ENCODE measurements at places on chromosomes 2 and 18. TPM values are rescaled to one million over a fixed set of nuclear protein-coding genes. Genes with fewer than 3 reads are reported as not detected.
A peak's percentile ranks its signal among the peaks of the same experiment; 100 is the strongest.

GRCh38 chr2:160315337-160315736 lies 115.3 kb upstream of the ITGB6 start:
- H3K4me3 ChIP-seq, result no peak overlapping the region
- H3K27ac ChIP-seq, result no peak overlapping the region
- no peak for DNase-seq
- H3K36me3 ChIP-seq, result peaks cover 12% of the 10 kb centered on the region
- no peaks in the 10 kb centered on the region for H3K27me3 ChIP-seq

GRCh38 chr2:206984206-206984605 lies 44.9 kb downstream of the CPO start:
- H3K27me3 ChIP-seq, result no peaks in the 10 kb centered on the region
- H3K36me3 ChIP-seq, result no peaks in the 10 kb centered on the region
- H3K27ac ChIP-seq, result 0 out of 2 replicates have a peak overlapping the region, but pooled peaks have one; percentile 0
- peak; percentile 51 for DNase-seq

GRCh38 chr2:54770676-54771075 lies 47.2 kb downstream of the EML6 start:
- no peaks in the 10 kb centered on the region for H3K36me3 ChIP-seq
- peak overlapping the region; percentile 92 for H3K27ac ChIP-seq
- H3K4me3 ChIP-seq, result no peak overlapping the region

DNA sequence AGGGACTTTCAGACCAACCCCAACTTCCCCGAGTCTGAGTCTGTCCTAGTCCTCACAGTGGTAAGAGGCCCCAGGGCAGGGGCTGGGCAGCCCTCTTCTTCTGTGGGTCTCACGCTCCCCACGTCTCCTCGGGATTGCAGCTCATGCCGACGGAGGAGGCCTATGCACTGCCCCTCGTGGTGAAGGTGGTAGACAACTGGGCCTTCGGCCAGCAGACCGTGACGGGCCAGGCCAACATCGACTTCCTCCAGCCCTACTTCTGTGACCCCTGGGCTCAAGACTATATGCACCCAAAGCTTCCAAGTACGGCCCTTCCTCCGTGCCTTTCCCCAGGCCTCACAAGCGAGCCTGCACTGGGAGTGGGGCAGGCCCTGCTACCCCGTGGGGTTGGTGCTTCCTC lies 44.3 kb downstream of the LMAN2L start:
- no peak overlapping the region for H3K27ac ChIP-seq
- no peaks in the 10 kb centered on the region for H3K4me1 ChIP-seq
- no peaks in the 10 kb centered on the region for H3K36me3 ChIP-seq

Gene KCNS3
- total RNA-seq, result 7.9 TPM

Gene HTR2B
- total RNA-seq, result not detected

Gene EPAS1
- 77.0 TPM for total RNA-seq

Gene SPP2
- not detected for total RNA-seq

Gene RNF149
- total RNA-seq, result 47.3 TPM

- H3K4me1 ChIP-seq, result no peaks in the 10 kb centered on the region
- no peak overlapping the region for H3K4me3 ChIP-seq
- no peaks in the 10 kb centered on the region for H3K27me3 ChIP-seq
- DNase-seq, result no peak
- no peaks in the 10 kb centered on the region for H3K36me3 ChIP-seq
- no peak overlapping the region for H3K27ac ChIP-seq
These were observed 209.0 kb downstream of the PRKCE start for GRCh38 chr2:45860136-45861121.

- H3K27me3 ChIP-seq, result no peaks in the 10 kb centered on the region
- H3K4me3 ChIP-seq, result peak overlapping the region; percentile 47
- peaks cover 43% of the 10 kb centered on the region for H3K4me1 ChIP-seq
- DNase-seq, result no peak
- no peaks in the 10 kb centered on the region for H3K36me3 ChIP-seq
These were observed 3.6 kb downstream of the SH2D6 start for GRCh38 chr2:85422072-85422457.

DNA sequence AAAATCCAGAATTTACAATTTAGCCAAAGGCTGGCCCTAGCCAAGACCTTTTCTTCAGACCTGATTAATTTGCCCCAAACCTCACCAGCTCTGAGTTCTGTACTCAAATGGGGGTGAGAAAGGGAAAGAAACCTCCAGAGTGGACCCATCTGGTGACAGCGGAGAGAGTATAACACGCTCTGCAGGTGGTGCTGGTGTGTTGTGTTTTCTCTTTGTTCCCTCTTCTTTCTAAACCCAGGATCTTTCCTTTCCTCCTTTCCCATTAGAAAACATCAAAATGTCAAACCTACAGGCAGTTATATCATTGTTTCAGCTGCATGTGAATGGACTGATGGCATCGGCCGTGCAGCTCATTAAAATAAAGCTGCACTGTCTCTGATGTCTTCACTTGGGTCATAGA lies 253.2 kb upstream of the SP5 start:
- no peak for DNase-seq
- H3K4me3 ChIP-seq, result no peak overlapping the region
- no peak overlapping the region for H3K27ac ChIP-seq
- H3K4me1 ChIP-seq, result peaks cover 5% of the 10 kb centered on the region
- no peaks in the 10 kb centered on the region for H3K27me3 ChIP-seq

DNA sequence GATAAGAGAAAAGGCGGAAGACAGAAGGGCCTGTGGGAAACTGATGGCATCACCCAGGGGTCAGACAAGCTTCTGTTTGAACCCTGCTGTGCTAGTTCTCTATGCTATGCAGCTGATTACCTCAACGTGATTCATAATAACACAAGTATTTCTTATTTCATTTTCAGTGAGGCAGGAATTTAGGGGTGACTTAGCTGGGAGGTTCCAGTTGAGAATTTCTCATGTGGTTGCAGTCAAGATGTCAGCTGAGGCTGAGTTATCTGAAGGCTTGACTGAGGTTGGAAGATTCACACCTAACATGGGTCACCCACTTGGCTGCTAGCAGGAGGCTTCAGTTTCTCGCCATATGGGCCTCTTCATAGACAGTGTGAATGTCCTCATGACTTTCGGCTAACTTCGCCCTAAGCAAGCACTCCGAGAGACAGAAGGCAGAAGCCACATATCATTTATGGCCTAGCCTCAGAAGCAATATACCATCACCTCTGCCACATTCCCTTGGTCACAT lies 34.0 kb upstream of the TMEM131 start:
- H3K36me3 ChIP-seq, result no peaks in the 10 kb centered on the region
- DNase-seq, result no peak
- H3K27ac ChIP-seq, result no peak overlapping the region
- H3K27me3 ChIP-seq, result no peaks in the 10 kb centered on the region

Gene APCDD1
- not detected for total RNA-seq

Gene EDAR
- total RNA-seq, result 0.04 TPM

- no peak for DNase-seq
- H3K27me3 ChIP-seq, result no peaks in the 10 kb centered on the region
- H3K4me1 ChIP-seq, result peaks cover 13% of the 10 kb centered on the region
These were observed 152.1 kb downstream of the NCKAP5 start for GRCh38 chr2:133416146-133416545.

DNA sequence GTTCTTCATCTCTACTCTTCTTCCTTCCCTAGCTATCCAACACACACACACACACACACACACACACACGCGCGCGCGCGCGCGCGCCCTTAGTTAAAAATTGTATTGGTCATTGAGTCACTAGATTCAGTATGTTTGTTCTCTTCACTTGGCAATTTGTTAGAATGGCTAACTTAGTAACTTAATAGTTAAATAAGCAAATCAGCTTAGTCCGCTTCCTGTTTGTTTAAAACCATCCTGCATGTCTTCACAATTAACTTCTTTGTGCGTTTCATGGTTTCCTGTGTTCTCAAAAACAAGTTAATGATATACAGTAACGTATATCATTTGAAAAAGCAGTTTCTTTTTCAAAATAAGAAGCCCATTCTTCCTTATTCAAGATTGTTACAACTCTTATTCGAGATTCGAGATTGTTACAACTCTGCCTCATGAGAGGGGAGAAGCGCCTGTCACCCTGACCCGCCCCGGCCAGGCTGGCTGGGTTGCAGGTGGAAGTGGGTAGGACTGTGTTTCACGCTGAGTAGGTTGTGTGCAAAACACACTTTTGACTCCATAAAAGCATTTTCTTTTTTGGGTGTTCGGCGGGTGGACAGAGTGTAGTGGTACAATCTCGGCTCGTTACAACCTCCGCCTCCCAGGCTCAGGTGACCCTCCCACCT lies 9.5 kb upstream of the CNNM3 start:
- no peak overlapping the region for H3K4me3 ChIP-seq
- no peaks in the 10 kb centered on the region for H3K27me3 ChIP-seq
- H3K4me1 ChIP-seq, result no peaks in the 10 kb centered on the region
- DNase-seq, result no peak
- no peak overlapping the region for H3K27ac ChIP-seq

DNA sequence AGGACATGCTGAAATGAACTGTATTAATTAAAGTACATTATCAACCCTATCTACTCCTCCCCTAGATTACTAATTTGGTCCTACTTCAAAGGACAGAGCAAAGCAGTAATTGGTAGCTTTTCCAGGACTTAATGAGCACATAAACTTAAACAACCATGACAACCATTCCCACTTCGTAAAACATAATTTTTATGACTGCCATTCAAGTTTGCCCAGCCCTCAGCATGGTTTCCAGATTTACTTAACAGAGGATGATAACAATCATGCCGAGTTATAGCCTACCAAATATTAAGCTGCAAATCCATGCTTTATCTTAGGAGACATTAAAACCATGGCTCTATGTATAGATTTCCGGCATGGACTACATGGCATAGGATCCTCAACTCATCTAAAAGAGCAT lies 401.1 kb upstream of the CHAC2 start:
- H3K27ac ChIP-seq, result no peak overlapping the region
- H3K27me3 ChIP-seq, result no peaks in the 10 kb centered on the region
- H3K4me1 ChIP-seq, result no peaks in the 10 kb centered on the region

- DNase-seq, result no peak
- peaks cover 30% of the 10 kb centered on the region for H3K27me3 ChIP-seq
- H3K36me3 ChIP-seq, result no peaks in the 10 kb centered on the region
- H3K4me1 ChIP-seq, result no peaks in the 10 kb centered on the region
These were observed 156.2 kb downstream of the DDX1 start for GRCh38 chr2:15747603-15748471.

Gene TSGA10
- 3.6 TPM for total RNA-seq

DNA sequence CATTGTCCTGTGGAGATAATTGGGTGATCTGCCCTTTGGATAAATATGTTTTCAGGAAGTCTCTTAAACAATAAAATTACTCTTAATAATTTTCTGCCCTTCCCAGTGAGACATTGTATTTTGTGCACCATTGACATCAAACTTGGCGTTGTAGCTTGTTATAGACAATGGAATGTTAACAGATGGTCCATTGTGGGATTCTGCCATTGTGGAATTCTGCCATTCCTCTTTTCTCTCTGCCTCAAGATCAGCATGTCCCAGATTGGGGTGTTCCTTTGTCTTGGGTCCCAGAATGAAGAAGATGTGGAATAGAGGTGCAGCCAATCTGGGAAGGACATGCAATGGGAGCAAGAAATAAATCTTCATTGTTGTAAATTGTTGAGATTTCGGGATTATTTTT lies 15.1 kb upstream of the LDAH start:
- no peaks in the 10 kb centered on the region for H3K36me3 ChIP-seq
- no peaks in the 10 kb centered on the region for H3K4me1 ChIP-seq
- DNase-seq, result no peak
- peaks cover 23% of the 10 kb centered on the region for H3K27me3 ChIP-seq
- no peak overlapping the region for H3K27ac ChIP-seq

Gene POTEI
- total RNA-seq, result not detected

Gene OXER1
- not detected for total RNA-seq

GRCh38 chr2:17545680-17546613 lies 5.5 kb downstream of the VSNL1 start:
- no peaks in the 10 kb centered on the region for H3K4me1 ChIP-seq
- no peak overlapping the region for H3K4me3 ChIP-seq
- peaks cover 62% of the 10 kb centered on the region for H3K27me3 ChIP-seq
- no peaks in the 10 kb centered on the region for H3K36me3 ChIP-seq
- H3K27ac ChIP-seq, result no peak overlapping the region

Gene PID1
- 0.84 TPM for total RNA-seq

Gene UGT1A4
- not detected for total RNA-seq

- H3K27ac ChIP-seq, result no peak overlapping the region
- no peak for DNase-seq
- H3K4me1 ChIP-seq, result peaks cover 24% of the 10 kb centered on the region
- H3K27me3 ChIP-seq, result no peaks in the 10 kb centered on the region
- H3K4me3 ChIP-seq, result no peak overlapping the region
These were observed 21.0 kb upstream of the SLC38A11 start for GRCh38 chr2:164976301-164976700.

Gene TCF23
- total RNA-seq, result not detected

DNA sequence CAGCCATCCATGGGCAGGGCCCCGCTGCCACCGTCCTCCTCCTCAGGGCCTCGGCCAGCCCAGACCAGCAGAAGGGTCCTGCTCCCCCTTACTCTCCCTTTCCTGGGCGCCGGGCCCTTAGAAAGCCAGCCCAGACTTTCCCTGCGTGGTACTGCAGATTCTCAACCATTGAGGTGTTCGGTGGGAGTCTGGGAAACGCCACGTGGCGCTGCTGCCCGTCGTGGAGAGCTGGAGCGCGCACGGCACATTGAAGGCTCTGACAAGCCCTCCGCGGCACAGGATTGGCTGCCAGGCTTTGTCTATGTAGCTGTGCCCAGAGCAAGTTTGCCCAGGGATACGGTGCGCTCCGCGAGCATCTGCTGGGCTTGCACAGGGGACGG lies 10.4 kb upstream of the KLHL30 start:
- no peak for DNase-seq
- H3K4me1 ChIP-seq, result no peaks in the 10 kb centered on the region
- no peak overlapping the region for H3K4me3 ChIP-seq
- H3K27ac ChIP-seq, result no peak overlapping the region
- H3K27me3 ChIP-seq, result no peaks in the 10 kb centered on the region

Gene HES6
- 19.6 TPM for total RNA-seq

GRCh38 chr2:199148076-199148845 lies 309.5 kb downstream of the SATB2 start:
- H3K27me3 ChIP-seq, result no peaks in the 10 kb centered on the region
- no peaks in the 10 kb centered on the region for H3K4me1 ChIP-seq
- peak; percentile 12 for DNase-seq
- H3K36me3 ChIP-seq, result no peaks in the 10 kb centered on the region
- no peak overlapping the region for H3K4me3 ChIP-seq

Gene LHCGR
- not detected for total RNA-seq

Gene HOXD11
- not detected for total RNA-seq

GRCh38 chr2:205086662-205087061 lies 541.4 kb downstream of the PARD3B start:
- no peaks in the 10 kb centered on the region for H3K27me3 ChIP-seq
- H3K4me3 ChIP-seq, result no peak overlapping the region
- H3K4me1 ChIP-seq, result no peaks in the 10 kb centered on the region

GRCh38 chr2:56077359-56077915 lies 106.4 kb upstream of the CCDC85A start:
- H3K36me3 ChIP-seq, result no peaks in the 10 kb centered on the region
- H3K27ac ChIP-seq, result no peak overlapping the region
- H3K27me3 ChIP-seq, result peaks cover 48% of the 10 kb centered on the region
- H3K4me1 ChIP-seq, result no peaks in the 10 kb centered on the region
- peak; percentile 68 for DNase-seq
- H3K4me3 ChIP-seq, result no peak overlapping the region

DNA sequence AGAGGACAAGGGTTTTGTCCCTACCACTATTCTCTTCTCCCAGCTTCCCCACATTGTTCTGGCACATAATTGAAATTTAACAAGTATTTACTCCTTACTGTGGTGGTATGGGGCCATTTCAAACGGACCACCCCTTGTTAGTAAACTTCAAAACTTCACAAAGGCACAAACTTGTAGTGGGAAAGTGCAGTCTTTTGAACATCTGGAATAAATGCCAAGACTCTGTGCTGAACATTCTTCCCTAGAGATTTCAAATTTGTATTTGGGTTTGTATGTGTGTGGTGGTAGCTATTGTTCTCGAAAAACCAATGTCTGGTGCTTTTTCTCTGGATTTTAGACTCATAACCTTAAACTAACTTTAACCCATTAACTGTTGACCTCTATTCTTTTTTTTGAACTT lies 151.6 kb downstream of the NRP2 start:
- no peak for DNase-seq
- H3K36me3 ChIP-seq, result no peaks in the 10 kb centered on the region
- no peaks in the 10 kb centered on the region for H3K4me1 ChIP-seq
- H3K4me3 ChIP-seq, result no peak overlapping the region

All from PC-3 (cell line).